ENCODE measurements at places on chromosomes 11 and 22.

GRCh38 chr22:22976033-22976922 lies 88.7 kb downstream of the IGLL5 start:
- DNase-seq: no peak

GRCh38 chr22:49452362-49452946 lies 375.2 kb downstream of the BRD1 start:
- no peak for DNase-seq

DNA sequence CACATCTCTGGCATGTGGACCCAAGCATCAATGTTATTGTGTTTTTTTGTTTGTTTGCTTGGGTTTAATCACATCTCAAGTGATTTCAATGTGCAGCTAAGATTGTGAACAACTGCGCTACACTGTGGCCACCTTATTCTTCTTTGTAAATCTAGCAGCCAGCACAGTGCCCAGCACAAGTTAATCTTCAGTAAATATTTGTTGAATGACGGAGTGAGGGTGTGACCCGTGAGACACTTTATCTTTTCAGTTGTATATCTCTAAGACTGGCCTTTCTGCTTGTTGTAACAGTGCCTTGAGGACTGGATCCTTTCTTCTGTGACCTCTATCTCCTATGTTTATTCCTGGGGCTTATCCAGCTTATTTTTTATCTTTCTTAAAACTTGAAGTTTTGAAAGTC lies 21.4 kb upstream of the AMOTL1 start:
- no peak for DNase-seq

- DNase-seq: peak; percentile 99
Measured at GRCh38 chr11:57311109-57311936, 13.4 kb downstream of the TNKS1BP1 start.

GRCh38 chr11:20111871-20112270 lies 48.4 kb downstream of the DBX1 start:
- no peak for DNase-seq

DNA sequence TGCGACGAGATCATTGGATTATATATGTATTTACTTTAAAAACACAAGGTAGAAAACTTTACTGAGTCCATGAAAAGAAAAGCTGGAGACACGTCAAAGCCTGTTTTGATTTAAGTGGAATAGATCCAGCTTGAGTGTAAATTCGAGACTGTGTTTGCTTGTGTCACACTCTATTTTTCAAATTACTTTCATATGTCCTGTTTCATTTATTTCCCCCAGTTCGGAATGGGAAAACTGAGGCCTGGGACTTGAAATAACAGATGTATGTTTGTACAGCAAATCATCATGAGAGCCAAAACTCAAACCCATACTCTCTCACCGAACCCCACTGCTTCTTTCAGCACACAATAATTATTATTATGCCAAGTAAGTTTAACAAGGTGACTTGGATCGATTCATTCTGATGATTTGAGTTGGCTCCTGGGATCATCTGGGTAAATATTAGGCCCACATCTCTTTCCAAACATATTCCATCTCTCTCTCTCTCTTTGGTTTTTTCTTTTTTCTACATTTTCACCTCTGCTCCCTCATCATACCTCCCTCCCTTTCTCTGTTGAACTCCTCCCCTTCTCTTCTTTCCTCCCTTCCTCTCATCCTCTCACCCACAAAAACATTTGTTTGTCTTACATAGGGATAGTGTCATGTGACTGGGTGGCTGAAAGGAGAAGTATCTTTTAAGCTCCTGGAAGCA lies 21.2 kb downstream of the FZD4 start:
- DNase-seq: no peak

GRCh38 chr11:35815556-35816315 lies 128.1 kb upstream of the LDLRAD3 start:
- DNase-seq: no peak

DNA sequence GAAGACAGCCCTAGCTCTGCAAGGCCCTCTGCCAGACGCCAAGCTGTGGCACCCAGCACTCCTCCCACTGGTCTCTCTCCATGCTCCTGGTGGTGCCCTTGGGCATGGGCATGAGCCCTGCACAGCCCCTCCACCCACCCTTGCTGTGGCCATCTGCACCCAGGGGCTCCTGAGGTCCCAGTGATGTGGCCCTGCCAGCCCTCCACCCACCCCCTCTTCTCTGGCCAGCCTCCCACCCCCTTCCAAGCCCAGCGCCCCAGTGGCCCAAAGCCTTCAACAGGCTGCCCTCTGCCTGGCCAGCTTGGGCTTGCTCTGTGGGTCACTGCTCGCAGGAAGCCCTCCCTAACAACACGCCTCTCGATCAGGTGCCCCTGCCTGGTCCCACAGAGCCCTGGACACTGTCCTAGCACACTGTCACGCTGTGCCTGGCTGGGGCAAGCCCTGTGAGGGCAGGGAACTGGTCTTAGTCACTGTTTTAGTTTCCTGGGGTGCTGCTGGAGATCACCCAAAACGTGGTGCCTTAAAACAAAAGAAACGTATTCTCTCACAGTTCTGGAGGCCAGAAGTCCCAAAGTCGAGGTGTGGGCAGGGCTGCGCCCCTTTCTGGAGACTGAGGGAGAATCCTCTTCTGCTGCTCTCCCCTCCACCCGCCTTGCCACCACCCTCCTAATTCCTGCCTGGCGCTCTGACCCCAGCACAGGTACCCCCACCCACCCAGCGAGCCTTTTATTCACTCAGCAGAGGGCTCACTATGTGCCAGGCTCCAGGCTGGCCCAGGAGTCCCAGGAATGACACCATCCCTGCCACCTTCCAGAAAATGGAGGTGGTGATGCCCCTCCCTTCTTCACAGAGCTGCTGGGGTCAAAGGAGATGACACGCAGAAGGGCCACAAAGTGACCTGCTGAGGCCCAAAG lies 14.7 kb downstream of the SULT4A1 start:
- DNase-seq: no peak

DNA sequence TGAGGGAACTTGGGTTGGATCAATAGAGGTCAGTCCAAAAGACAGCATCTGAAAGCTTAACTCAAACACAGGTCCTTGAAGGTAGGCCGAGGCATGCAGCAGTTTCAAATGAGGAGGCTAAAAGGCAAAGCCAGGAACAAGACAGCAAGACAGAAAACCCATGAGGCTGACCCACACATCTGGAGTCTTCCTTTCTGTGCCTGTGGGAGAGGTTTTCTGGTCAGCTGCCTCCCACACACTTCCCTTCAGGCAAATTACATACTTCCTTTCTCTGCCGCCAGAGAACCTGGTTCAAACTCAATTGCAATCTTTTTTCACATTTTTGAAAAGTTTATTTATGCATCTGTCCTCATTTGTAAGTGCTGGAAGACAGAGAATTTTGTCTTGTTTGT lies 29.8 kb upstream of the CRTAM start:
- no peak for DNase-seq

- no peak for DNase-seq
Measured at GRCh38 chr11:5940748-5941147, 1.3 kb upstream of the OR56A3 start.

- peak; percentile 27 for DNase-seq
Measured at GRCh38 chr11:45247433-45247832, 38.7 kb downstream of the SYT13 start.

- DNase-seq: no peak
Measured at GRCh38 chr11:102564110-102564509, 33.6 kb upstream of the MMP7 start.

DNA sequence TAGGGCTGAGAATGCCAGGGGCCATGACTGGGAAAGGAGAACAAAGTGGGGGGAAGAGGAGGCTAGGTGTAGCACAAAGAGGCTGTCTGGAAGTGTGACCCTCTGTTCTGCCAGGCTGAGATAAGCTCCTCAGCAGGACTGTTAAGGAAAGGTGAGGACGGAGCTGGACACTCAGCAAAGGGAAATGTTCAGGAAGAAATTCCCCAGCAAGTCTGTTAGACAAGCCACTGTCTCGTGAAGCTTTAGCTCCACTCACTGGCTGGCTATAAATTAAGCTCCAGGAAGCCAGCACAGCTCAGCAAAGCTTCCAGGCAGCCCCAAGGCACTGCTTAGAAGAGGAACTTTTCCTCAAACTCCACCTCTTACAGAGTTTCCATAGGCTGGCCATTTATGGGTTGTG lies 181.2 kb upstream of the API5 start:
- no peak for DNase-seq

DNA sequence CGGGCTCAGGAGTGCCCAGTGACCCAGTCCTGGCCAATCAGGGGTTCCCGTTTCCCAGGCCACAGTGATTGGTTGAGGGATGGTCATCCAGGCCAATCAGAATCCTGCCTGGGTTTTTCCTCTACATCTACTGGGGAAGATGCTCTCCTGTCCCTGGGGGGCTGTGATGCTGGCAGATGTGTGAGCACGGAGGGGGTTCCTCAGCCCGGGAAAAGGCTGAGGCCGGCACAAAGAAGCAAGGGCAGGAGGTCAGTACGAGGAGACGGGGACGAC lies 171.2 kb downstream of the CTTN start:
- DNase-seq: no peak

DNA sequence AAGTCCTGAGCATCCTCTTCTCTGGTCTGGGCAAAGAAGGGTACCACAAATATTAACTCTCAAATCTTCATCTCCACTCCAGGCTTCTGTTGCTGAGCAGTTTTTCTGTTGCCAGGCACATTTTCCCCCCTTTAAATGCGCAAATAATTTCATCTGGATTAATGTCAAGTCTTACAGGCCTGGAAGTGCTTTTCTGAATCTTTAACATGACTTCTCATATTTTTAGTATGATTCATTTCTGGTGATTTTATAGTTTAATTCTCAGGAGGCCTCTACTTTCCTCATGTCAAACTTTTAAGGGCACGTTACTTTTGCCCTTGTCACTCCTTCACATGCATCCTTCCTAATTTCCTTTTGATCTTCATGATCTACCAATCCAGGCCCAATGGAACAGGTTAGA lies 510.2 kb downstream of the METTL15 start:
- no peak for DNase-seq

DNA sequence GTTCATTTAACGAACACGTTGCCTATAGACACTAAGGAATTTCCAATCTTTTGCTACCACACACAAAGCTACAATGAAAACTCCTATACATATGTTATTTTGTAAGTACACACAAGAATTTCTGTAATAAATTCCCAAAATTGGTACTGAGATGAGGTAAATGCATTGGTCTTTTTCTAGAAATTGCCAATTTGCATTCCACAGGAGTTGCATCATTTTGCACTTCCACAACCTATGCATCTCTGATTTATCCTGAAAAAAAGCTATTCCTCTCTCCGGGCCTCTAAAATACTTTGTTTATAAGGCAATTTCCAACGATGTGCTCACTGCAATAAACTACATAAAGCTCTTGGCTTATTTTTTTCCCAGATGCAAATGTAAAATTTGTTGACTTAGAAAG lies 24.9 kb downstream of the IMMP1L start:
- no peak for DNase-seq
